ENCODE measurements at places on chromosomes 7 and 10.

DNA sequence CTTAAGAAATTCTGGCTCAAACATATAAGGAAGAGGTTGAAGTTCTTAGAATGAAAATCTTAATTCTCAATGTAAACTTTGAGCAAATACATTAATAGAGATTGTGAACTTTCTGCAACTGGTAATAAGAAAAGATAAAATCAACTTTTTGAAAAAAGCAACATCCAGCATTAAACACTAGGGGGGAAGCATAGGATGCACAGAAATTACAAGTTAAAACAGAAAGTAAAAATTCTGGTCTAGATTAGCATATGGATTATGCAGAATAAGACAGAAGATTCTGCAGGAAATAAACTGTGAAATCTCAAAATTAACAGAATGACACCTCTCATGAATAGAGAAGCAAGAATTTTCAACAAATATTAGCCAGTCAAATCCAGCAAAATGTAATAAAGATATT lies 38.0 kb upstream of the CAV2 start:
- DNase-seq: no peak

DNA sequence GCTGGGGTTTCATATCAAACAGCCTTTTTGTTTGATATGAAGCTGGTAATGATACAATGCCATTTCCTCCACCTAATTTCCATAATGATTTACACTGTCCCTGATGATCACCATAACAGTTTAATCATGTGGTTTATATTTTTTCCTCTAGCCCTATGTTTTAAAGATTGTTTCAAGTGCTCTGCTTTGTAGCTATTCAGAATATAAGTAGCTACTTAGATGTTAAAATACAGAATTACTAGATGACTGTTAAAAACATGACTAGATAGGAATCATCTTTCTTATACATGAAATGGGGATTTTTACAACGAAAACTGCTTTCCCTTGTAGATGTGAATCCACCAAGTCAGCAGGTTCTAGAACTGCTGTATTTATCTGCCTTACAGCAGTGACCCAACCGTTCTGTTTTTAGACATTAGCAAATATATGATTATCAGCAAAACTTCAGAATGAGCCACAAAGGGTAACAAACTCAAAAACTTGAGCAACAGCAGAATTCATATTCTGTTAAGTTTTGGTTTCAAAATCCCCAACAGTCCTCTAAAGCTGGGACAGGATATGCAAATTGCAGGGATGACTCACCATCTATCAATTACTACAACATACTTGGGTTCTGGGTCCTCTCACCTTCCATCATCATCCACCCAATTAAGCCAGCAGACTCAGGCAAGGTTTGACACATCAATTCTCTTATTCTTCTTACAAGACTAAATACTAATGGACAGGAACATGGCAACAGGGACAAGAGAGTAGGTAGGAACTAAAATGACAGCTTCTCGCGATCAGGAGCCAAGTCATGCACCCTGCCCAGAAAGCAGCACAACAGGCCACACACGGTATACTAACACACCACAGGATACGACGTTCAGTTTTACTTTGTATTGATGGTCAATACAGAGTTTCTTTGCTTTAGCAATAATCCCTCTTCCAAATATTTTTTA lies 83.9 kb downstream of the PIP4K2A start:
- peak; percentile 30 for DNase-seq

GRCh38 chr7:17489961-17490360 lies 191.5 kb downstream of the AHR start:
- no peak for DNase-seq

GRCh38 chr7:2482725-2483451 lies 6.7 kb upstream of the GRIFIN start:
- no peak for DNase-seq

- DNase-seq: no peak
Measured at GRCh38 chr10:100628061-100628460, 92.3 kb downstream of the HIF1AN start.

DNA sequence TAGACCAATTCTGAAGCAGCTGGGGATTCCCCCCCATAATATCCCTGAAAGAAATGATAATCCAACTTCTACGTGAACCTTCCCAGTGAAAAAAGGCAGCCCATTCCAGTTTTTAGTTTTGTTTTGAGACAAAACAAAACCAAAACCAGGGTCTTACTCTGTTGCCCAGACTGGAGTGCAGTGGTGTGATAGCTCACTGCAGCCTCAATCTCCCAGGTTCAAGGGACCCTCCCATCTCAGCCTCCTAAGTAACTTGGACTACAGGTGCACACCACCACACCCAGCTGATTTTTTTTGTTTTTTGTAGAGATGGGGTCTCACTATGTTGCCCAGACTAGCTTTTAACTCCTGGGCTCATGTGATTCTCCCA lies 12.5 kb upstream of the ARPC1A start:
- DNase-seq: no peak

- DNase-seq: no peak
Measured at GRCh38 chr10:43313901-43314300, 47.0 kb upstream of the RASGEF1A start.

DNA sequence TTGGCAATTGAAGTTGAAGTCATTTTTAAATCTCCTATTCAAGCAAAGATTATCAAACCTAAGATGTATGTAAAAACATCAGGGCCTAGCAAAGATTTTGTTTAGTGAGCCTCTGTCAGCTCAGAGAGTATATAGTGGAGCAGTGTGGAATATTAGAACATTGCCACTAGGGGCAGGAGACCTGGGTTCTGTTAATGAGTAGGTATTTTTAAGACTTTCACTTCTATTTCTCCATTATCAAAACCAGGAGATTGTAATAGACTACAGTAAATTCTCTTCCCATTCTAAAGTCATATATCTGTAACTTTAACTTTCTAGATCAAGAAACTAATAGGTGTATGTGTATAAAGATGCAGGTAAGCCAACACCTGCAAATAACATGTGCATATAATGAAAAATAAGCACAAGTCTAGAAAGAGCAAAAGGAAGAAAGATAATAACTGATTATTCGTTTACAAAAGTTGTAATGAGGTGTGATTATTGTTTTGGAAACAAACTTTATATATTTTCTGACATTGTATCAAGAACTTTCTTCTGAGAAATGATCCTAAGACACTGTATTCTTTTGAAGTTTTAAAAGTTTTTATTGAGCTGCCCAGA lies 64.4 kb downstream of the KCND2 start:
- DNase-seq: peak; percentile 1

- DNase-seq: no peak
Measured at GRCh38 chr7:117011419-117012260, 58.3 kb downstream of the ST7 start.

GRCh38 chr7:152152267-152152666 lies 126.8 kb downstream of the GALNT11 start:
- no peak for DNase-seq

- DNase-seq: peak; percentile 85
Measured at GRCh38 chr10:49606981-49607535, 3.1 kb upstream of the SLC18A3 start.

- DNase-seq: peak; percentile 94
Measured at GRCh38 chr10:132065491-132066105, at the start of gene JAKMIP3. JAKMIP3 (plus strand) TSS chr10:132065946; CDS start chr10:132104809, 38,863 bp downstream.

- no peak for DNase-seq
Measured at GRCh38 chr10:77849039-77849664, 77.4 kb downstream of the DLG5 start.

GRCh38 chr10:29583674-29584073 lies 51.1 kb downstream of the SVIL start:
- DNase-seq: no peak

- DNase-seq: peak; percentile 74
Measured at GRCh38 chr10:79084012-79084971, 15.5 kb downstream of the ZMIZ1 start.

- no peak for DNase-seq
Measured at GRCh38 chr10:126439942-126440341, 51.7 kb upstream of the ADAM12 start.

- DNase-seq: no peak
Measured at GRCh38 chr7:95139922-95140321, 184.4 kb downstream of the PON1 start.

GRCh38 chr7:305410-306151 lies 15.6 kb downstream of the FOXL3 start:
- no peak for DNase-seq

DNA sequence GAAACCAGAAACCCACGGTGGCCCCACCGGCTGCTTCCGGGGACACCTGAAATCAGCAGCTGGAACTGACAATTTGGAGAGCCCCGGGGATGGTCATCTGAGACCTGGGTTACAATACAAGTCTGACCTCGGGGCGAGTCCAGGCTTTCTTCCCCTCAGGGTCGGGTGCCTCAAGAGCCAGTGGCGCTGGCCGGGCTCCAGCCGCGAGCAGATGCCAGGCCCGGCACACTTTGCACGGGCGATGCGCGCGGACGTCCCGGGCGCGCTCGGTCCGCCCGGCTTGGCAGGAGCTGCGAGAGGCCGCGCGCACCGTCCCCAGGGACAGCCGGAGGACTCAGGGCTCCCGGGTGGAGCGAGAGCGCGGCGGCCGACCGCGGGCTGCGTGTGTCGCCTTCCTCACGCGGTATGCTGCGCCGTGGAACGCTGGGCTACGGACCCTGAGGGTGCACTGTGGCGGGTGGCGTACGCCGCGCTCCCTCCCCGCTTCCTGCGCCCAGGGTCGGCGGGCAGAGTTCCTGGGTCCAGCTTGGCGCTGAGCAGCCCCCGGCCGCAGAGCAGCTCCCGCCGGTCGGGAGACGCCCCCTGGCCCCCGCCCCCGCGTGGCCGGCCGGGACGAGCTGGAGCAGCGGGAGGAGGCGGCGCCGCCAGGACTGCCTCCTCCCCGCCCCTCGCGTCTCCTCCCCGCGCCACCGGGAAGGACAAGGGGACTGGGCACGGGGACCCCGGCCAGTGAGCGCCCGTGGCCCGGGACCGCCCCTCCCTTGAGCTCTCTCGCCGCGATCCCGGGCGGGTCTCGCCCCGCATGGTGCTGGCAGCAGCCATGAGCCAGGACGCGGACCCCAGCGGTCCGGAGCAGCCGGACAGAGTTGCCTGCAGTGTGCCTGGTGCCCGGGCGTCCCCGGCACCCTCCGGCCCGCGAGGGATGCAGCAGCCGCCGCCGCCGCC lies at the start of gene RBM20:
Gene RBM20, plus strand, starts transcription at position 684 of the 945 bp plus-strand sequence. Its CDS starts 119 bp downstream, at position 803.
- peak; percentile 47 for DNase-seq

GRCh38 chr10:60433684-60434083 lies 44.0 kb upstream of the ANK3 start:
- DNase-seq: no peak

- peak; percentile 68 for DNase-seq
Measured at GRCh38 chr10:88989824-88990383, 694 bp upstream of the FAS start.

DNA sequence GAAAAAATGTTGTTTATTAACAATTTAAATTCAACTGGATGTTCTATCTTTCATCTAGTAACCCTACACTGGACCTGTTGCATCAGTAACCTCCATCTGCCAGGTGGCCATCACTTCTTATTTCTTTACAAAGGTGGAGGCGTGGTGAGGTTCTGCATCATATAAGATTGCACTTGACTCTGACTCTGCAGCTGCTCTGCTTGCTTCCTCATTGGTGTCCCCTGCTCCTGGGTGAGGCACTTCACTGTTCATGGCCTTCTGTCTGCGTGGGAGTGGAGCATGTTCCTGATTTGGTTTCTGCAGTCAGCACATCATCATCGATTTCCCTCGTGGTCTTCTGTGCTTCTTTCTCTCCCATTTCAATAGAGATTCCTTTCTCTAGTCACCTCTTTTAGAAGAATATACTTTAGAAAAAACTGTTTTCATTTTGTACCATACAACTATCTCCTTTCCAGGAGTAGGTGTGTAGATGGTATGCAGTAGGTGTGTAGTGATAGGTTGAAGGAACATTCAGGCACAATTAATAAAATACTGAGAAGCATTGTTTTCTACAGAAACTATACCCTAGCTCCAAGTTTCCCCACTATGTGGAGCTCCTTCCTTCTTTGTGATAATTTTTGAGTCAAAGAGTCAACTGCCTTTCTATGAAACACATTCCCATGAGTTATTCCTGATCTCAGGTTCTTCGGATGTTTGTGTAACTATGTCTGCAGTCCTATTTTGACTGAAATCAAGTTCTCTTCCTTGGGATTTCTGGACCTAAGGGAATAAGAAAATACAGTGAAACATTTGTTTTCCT lies 231.7 kb upstream of the CNTNAP2 start:
- DNase-seq: no peak

- DNase-seq: no peak
Measured at GRCh38 chr10:30017556-30017955, 41.8 kb downstream of the JCAD start.

DNA sequence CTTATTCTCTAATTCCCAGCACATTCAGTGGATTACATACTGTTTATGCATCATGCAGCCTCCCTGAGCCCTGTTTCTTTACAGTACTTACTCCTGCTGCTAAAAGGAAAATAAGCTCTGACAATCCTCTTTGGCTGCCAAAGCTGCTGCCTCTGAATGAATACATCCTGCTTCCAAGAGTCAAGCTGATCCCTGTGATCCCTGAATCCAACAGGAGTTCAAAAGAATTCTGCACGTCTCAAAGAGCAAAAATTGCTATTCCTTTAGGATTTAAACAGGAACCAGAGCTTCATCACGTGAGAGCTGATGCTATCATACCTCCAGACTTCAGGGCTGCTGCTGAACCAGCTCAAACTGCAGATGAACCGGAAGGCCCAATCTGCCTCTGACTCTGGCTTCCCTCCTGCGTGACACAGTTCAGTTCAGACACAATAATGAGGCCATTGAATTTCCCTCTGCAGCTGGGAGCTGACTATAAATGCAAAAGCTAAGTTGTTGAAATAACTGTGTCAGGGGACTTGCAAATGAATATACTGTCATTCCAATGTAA lies 851.0 kb upstream of the PHF14 start:
- DNase-seq: no peak

GRCh38 chr10:77062381-77062780 lies 575.2 kb downstream of the KCNMA1 start:
- DNase-seq: no peak

DNA sequence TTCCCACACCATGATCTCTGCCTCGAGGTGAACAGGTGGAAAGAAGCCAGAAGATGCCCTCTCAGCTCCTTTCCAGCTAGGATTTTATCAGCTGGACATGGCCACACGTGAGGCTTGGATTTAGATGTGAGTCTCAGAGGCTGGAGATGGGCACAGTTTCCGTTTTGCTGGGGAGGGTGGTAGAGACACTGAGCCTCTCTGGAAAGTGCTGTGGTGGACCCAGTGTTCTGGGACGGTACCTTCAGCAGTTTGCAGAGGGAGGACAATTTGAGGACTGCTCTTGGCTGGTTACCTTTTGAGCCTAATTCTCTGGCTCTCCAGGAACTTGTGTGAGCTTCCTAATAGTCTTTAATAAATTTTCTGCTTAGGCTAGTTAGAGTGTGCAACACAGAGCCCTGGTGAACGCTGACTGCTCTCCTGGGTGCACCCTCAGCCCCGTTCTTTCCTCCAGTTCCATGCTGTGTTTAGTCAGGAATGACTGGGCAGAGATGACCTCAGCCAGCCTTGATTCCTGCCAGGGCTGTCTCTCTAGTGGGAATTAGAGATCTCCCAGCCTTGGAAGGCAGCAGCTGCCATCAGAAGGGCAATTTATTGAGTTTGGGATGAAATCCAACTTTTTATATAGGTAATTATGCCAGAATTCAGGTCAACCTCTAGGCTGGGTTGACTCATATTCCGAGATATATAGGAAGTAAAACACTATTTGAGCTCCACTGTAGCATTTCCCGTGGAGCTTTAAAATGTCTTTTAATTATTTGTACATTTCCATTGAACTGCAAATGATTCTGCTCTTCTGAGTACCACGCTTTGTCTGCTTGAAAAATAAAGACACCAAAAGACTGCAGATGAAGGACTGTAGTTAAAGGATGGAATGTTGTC lies 103.9 kb downstream of the GATA3 start:
- no peak for DNase-seq

GRCh38 chr7:80435521-80435920 lies 76.3 kb downstream of the GNAT3 start:
- DNase-seq: no peak
